ENCODE measurements at places on chromosomes 12 and 14.
A peak's percentile ranks its signal among the peaks of the same experiment; 100 is the strongest.

DNA sequence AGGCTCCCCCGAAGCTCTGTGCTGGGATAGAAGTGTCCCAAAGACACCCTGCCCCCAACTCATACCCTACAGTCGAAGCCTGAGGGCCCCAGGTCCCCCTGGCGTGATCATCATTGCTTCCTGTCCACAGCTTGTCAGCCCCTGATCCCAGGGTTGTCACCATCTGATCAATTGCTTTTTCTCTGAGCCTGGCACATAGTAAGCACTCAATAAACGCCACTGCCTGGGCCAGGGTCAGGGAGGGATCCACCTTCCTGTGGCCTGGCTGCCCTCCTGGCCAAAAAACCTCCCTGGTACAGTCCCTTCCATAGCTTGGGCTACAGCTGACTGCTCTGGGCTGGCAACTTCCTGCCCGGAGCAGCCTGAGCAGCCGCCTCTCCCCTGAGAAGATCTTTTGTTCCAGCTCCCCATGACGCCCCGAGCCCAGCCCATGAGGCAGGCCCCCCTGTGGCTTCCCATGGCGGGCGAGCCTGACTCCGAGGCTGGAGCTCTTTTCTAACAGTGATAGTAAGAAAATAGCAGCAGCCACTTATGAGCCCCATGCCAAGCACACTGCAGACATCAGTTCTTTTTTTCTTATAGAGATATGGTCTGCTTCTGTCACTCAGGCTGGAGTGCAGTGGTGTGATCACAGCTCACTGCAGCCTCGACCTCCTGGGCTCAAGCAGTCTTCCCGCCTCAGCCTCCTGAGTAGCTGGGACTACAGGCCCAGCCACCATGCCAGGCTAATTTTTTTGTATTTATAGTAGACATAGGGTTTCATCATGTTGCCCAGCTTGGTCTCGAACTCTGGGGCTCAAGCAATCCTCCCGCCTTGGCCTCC, 6.5 kb downstream of the SH2B3 start:
- DNase-seq, result no peak

DNA sequence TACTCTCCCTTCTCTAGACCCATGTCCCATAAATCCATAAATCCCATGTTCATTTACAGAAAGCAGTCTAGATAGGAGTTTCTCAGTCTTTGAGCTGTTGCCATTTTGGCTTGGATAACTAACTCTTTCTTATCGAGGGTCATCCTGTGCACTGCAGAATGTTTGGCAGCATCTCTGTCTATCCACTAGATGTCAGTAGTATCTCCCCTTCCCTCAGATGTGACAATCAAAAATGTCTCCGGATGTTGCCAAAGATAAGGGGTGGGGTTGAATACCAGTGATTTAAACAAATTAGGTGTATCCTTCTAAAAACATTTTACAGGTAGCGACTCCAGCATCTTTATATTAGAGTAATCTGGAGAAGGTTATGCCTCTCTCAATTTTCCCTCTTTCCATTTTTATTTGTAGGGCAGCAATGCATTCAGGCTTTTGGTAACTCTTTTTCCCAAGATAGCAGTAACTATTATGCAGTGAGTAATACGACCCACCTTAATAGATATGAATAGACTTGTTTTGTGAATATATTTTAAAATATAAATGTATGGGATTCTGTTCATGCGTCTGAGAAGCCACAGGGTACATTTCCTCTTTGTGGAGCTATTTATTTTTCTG, 100.7 kb downstream of the LRRK2 start:
- no peak for DNase-seq

GRCh38 chr12:93060666-93061472, 131.8 kb upstream of the EEA1 start:
- DNase-seq, result no peak

- no peak for DNase-seq
Observed at GRCh38 chr14:73153272-73153671, 17.0 kb downstream of the PSEN1 start.

DNA sequence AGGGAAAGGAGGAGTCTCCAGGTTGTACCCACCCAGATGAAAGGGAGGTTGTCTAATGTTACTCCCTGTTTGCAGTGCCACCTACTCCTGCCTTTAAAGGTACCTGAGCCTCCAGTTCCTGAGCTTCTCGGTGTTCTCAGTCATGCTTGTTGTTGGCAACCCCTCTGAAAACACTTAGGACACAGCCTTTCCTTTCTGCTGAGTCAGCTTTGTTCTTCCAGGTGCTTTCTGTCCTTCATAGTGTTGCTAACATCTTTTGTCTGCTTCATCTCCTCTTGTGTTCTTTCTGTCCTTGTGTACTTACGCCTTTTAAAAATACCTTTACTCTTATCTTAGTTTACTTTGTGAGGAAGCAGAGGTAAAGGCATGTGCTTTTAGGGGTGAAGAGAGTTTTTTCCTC, 97.0 kb upstream of the NEDD1 start:
- DNase-seq, result no peak

DNA sequence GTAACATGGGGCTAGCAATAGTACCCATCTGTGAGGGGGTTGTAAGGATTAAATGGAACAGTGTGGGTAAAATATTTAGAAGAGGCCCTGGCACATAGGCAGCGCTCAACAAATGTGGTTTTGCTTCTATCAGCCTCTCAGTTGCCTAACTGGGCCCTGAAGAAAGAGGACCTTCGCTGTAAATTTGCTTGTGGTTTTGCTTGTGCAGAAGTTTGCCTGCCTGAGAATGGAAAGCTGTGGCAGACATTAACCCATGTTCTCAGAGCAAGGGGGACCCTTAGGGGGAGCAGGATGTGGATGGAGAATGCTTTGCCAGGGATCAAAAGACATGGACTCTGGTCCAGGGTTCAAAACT, 160.1 kb downstream of the BRMS1L start:
- no peak for DNase-seq

- no peak for DNase-seq
Observed at GRCh38 chr12:81083906-81084513, 6.1 kb downstream of the ACSS3 start.

DNA sequence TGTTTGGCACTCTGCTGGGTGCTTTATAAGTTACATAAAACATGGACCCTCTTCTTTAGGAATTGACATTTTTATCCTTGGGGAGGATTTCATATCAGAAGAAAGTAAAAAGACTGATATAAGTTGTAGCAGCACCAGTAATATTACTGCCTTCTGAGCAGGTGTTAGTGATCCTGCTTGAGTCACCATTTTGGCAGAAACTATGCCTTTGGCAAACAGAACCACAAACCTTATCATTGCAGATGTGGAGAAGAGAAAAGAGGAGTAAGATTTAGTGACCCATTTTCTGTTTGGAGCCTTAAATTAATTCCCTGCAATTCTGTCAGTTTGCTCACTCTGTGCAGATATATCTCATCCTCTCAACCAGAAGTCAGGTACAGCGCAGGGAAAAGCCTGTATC, 23.0 kb downstream of the ZNF410 start:
- no peak for DNase-seq

DNA sequence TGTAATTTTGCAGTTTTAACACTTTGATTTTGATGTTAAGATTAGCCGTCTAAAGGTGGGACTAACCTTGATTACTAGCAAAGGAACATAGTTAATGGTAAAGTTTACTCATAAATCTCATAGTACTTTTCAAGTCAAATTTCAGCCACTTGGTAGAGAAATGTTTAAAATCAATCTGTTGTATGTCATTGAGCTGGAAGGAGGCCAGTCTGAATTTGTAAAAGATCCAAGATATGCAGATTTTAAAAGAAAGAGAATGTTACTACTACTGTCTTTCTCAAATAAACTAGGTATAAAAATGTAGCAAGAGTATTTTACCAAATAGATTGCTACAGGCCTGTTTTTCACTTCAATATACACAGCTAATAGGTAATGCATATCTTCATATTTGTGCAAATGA, 600.8 kb upstream of the SEL1L start:
- DNase-seq, result no peak

DNA sequence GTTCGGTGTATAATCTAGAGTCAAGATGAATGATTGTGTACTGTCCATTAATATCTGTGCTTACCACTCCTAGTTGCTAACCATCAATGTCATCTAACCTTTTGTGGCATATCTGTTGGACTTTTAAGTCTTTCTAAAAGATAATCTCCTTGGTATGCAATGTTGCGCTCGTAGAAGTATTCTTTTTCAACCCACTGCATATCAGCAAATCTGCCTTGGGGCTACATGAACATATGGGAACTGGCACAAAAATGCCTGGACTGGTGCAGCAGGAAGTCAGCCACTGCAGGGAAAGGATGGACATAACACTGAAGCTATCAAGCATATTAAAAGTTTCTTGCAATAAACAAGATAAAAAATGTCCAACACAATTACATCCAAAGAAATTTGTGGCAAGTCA, 124.3 kb upstream of the SLC38A4 start:
- DNase-seq, result no peak

GRCh38 chr12:119444462-119445044, 110.0 kb downstream of the CCDC60 start:
- DNase-seq, result peak; percentile 28

- no peak for DNase-seq
Observed at GRCh38 chr14:43540948-43541347, 966.1 kb downstream of the FSCB start.

DNA sequence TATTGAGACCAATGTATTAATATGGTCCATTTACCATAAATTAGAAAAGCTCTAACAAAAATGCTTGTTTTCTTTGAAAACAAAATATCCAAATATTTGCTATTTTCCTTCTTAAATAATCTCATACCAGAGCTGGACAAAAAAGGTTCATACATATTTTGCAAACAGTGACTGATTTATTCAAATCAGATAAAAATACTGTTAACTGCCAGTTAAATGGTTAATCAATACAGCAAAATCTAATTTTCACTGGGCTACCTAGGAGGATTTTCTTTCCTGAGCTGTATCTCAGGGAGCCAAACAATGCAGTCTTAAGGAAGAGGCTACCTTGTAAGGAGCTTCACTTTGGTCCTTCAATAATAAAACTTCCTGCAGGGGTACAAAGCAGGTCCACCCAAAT, 2.0 kb downstream of the FERMT2 start:
- no peak for DNase-seq

DNA sequence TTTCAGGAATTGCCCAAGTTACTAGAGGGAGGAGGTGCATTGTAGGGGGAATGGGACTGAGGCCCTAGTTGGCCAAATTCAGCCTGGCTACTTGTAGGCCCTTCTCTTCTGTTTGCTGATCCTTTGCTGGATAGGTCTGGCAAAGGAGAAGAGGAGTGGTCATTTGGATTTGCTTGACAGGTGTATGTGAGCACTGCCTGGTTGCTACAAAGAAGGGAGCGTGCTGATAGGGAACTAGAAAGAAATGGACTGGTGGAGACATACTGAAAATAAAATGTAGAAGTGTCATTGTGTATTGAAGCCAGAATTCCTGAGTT, 3.6 kb downstream of the PSMA6 start:
- no peak for DNase-seq

GRCh38 chr12:11807458-11807857, 158.0 kb downstream of the ETV6 start:
- DNase-seq, result no peak

DNA sequence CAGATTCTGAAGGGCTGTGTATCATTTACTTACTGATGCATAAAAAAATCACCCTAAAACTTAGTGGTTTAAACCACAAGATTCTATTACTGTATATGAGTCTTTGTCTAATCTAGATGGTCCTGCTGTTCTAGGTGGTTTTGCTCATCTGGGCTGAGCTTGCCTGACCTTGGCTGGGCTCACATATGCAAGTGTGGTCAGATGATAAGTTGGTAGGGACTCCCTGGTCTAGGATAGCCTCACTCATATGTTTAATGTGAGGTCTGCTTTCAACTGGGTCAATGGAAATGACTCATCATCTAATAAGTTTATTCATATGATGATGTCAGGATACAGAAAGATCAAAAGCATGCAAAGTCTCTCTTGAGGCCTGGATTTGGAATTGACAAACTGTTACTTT, 887.8 kb downstream of the TRHDE start:
- no peak for DNase-seq

All from stimulated activated CD4-positive, alpha-beta T cell treated with anti-CD3 and anti-CD28 coated beads, Interleukin-2, amount 100 ng/mL, for 24 hours (primary cell).